Amygdala (tissue), 56 donors: ENCODE measurements at places on chromosomes 3 and 15.

DNA sequence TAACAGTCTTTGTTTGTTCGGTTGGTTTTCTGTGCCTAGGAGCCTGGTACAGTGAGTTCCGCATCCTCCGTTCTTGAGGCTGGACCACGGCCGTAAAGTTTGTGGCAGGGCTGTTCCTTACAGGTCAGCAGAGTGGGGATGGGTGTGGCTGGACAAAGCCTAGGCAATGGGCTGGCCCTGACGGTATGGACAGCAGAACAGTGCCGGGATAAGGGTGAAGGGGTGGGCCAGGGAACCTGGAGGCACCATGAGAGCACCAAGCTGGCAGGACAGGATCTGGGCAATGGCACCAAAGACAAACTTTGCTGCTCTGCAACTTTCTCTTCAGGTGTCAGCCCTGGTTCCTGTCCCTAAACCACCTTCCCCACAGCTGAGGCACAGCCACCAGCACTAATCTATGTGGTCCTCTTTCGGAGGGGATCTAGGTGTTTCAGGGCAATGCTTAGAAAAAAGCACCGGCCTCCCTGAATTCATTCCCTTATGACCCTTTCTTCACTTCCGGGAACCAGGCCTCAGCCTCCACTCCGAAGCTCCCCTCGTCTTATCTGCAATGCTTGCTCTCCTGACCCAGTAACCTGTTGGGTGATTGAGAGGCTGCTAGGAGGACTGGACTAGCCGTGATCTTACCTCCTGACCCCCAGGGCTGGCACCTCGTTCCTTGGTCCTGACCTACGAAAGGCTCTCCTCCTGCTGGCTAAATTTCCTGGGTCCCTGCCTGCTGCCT, 54.4 kb downstream of the KLHL6 start:
- no peak for DNase-seq

- DNase-seq, result peak; percentile 67
Measured at GRCh38 chr15:90234096-90234988, at the start of gene GDPGP1. Gene GDPGP1, plus strand, starts transcription at chr15:90234209. Its CDS starts 6,700 bp downstream, at chr15:90240909.

- DNase-seq, result no peak
Measured at GRCh38 chr3:107796791-107797190, 274.0 kb downstream of the BBX start.

DNA sequence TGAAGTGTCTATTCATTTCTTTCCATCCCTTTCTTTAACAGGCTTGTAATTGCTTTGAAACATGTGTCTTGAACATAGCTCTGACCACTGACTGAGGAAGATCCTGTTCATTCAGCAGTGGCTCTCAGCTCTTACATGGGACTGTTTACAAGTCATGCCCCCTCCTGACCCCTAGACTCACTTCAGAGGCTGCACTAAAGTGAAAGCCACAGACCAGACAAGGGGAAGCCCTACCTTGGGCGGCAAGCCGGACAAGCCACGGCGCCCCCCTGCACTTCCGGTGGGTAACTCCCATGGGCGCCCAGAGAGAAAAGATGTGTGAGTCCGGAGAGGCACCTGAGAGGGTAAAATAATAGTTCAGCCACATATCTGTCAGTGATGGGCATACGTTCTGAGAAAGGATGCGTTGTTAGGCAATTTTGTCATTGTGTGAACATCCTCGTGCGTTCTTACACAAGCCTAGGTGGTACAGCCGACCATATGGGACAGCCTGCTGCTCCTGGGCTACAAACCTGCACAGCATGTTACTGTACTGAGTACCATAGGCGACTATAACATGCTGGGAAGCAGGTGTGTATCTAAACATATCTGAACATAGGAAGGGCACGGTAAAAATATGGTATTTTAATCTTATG, 116.2 kb downstream of the CHSY1 start:
- no peak for DNase-seq

- no peak for DNase-seq
Measured at GRCh38 chr15:91517491-91518200, 335.9 kb upstream of the SLCO3A1 start.

DNA sequence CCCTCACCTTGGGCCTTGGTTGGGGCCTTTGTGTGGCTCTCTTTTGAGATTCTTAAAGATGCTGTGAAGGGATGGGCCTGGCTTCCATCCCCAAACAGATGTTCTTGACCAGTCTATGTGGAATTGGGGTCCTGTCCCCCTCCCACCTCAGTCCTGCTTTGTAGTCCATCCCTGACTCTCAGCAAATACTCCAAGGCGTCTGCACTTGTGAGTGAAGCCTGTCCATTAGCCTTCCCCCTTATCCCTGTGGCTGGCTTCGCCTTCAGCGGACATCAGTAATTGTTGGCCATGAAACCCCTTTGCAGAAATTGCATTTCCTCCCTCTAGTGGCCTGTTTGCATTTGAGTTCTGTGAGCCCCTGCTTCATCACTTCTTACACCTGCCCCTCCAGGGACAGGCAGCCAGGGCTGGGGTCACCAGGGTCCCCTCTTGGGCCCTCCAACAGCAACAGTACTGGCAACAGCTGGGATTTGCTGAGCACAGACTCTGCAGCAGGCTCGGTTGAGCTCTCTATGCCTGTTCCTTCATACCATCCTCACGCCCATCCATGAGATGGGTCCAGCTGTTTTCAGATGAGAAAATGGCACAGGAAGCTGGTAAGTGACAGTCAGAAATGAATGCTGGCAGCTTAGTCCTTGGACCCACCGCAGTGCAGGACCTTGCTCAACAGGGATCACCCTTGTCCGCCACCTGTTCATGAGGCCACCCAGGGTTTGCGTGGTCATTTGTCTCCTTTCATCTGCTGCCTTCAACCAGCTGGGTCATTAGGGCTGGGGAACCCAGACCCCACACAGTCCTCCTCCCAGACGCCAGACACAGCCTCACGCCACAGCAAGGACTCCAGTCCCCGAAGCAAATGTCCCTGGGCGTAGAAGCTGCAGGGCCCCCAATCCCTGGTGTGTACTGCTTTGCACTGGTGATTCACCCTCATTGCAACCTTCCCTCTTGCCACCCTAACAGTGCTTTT, 8.9 kb upstream of the LRRK1 start:
- DNase-seq, result no peak

- no peak for DNase-seq
Measured at GRCh38 chr3:55622116-55622515, 135.0 kb upstream of the WNT5A start.

- no peak for DNase-seq
Measured at GRCh38 chr15:86355801-86356200, 276.1 kb downstream of the AGBL1 start.

- DNase-seq, result no peak
Measured at GRCh38 chr15:74385733-74386132, 18.3 kb upstream of the CYP11A1 start.

GRCh38 chr3:38054499-38055001, 15.5 kb downstream of the DLEC1 start:
- DNase-seq, result no peak

GRCh38 chr3:39671116-39671515, 138.3 kb upstream of the MYRIP start:
- no peak for DNase-seq

GRCh38 chr15:68175526-68175925, 29.6 kb downstream of the CALML4 start:
- DNase-seq, result no peak

- no peak for DNase-seq
Measured at GRCh38 chr3:16124636-16125035, 49.8 kb upstream of the GALNT15 start.

GRCh38 chr3:58612830-58613229, 35.6 kb upstream of the FAM107A start:
- DNase-seq, result peak; percentile 5

GRCh38 chr3:133833267-133833666, 27.7 kb downstream of the SRPRB start:
- no peak for DNase-seq

- no peak for DNase-seq
Measured at GRCh38 chr3:50203809-50204803, 965 bp upstream of the SLC38A3 start.
